ENCODE measurements at places on chromosomes 5 and 9. TPM values are rescaled to one million over a fixed set of nuclear protein-coding genes. Genes with fewer than 3 reads are reported as not detected.

The JADE2 gene
- total RNA-seq: 35.0 TPM

The TTC33 gene
- 14.6 TPM for total RNA-seq

The BTNL8 gene
- total RNA-seq: not detected

The DNM1 gene
- 0.97 TPM for total RNA-seq

The ACOT12 gene
- not detected for total RNA-seq

The SLC27A6 gene
- under 0.01 TPM for total RNA-seq

The MEIKIN gene
- total RNA-seq: not detected

The TLX3 gene
- not detected for total RNA-seq

The ARHGEF28 gene
- 77.3 TPM for total RNA-seq

The ADAMTS12 gene
- 0.46 TPM for total RNA-seq

The TLR4 gene
- total RNA-seq: 32.8 TPM

The NUTM2G gene
- total RNA-seq: not detected

The PALM2AKAP2 gene
- not detected for total RNA-seq

The EGR1 gene
- total RNA-seq: 1.4 TPM

The NKD2 gene
- not detected for total RNA-seq

The PRR7 gene
- total RNA-seq: 5.8 TPM

The CCDC183 gene
- 0.46 TPM for total RNA-seq

The PCDHA1 gene
- total RNA-seq: 0.32 TPM

The ECSCR gene
- 312 TPM for total RNA-seq

The ZNF658 gene
- 5.3 TPM for total RNA-seq

The PCDHGA7 gene
- total RNA-seq: 0.91 TPM

The ARL14EPL gene
- total RNA-seq: under 0.01 TPM

The IRF1 gene
- 14.4 TPM for total RNA-seq

The BNC2 gene
- 6.5 TPM for total RNA-seq

The FRMPD1 gene
- total RNA-seq: not detected

The PCDHB7 gene
- total RNA-seq: under 0.01 TPM

The GRM6 gene
- not detected for total RNA-seq
